ENCODE measurements at places on chromosomes 1 and 21.
A peak's percentile ranks its signal among the peaks of the same experiment; 100 is the strongest.

GRCh38 chr1:230382001-230382491, 44.1 kb downstream of the PGBD5 start:
- peak; percentile 35 for DNase-seq

DNA sequence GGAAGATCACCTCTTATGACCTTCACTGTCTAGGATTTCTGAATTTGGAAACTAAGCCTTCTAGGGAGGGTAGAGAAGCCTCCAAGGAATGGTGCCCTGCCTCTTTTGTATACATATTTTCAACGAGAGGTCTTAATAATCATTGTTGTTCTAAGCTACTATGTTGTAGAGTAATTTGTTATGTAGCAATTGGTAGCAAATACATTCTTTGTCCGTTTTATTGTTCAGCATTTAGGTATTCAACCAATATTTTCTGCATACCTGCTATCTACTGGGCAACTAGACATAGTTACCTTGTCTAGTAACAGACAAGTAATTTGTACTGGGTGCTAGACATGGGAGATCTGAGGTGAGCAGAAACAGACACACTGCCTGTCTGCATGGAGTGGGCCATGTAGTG, 20.8 kb upstream of the NCF2 start:
- DNase-seq, result no peak

- DNase-seq, result no peak
Observed at GRCh38 chr1:231508497-231508896, 20.0 kb upstream of the TSNAX start.

GRCh38 chr1:145995148-145995881, 1.1 kb downstream of the TXNIP start:
- DNase-seq, result no peak

GRCh38 chr1:27122652-27123051, 32.3 kb downstream of the SLC9A1 start:
- peak; percentile 27 for DNase-seq

GRCh38 chr1:41041614-41042270, 20.2 kb upstream of the SLFNL1 start:
- no peak for DNase-seq

DNA sequence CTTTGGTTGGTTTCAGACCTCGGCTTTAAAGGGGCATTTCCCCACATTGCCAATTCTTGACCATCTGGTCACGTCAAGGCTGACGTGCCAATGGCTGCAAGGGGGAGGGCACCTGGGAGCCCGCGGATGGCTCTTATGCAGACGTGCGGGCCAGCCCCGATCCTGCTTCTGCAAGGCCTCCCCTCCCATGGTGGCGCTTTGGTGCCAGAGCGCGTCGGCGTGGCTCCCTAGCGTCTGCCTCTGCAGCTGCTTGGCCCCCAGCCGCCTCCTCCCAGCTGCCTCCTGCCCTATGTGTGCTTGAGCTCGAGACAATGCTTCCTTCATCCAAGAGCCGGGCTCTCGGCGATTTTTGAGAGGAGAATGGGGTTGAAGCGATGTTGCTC, 29.1 kb downstream of the SKI start:
- no peak for DNase-seq

DNA sequence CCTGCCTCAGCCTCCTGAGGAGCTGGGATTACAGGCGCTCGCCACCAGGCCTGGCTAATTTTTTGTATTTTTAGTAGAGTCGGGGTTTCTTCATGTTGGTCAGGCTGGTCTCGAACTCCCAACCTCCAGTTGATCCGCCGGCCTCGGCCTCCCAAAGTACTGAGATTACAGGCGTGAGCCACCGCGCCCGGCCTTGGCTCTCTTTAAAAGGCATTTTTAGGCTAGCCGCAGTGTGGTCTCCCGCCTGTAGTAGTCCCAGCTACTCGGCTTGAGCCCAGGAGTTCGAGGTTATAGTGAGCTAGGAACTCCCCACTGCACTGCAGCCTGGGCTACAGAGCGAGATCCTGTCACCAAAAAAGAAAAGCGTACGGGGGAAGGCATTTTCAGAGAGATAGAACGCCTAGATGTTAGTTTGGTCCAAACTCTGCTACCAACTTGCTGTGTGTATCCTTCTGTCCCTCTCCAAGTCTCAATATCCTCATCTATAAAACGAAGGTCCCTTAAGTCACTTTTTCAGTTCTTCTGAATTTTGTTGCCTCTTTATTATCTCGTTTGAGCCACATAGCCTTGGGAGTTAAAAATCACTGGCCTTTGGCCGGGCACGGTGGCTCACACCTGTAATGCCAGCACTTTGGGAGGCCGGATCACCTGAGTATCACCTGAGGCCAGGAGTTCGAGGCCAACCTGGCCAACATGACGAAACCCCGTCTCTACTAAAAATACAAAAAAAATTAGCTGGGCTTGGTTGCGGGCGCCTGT, 734 bp downstream of the MED18 start:
- DNase-seq, result no peak

DNA sequence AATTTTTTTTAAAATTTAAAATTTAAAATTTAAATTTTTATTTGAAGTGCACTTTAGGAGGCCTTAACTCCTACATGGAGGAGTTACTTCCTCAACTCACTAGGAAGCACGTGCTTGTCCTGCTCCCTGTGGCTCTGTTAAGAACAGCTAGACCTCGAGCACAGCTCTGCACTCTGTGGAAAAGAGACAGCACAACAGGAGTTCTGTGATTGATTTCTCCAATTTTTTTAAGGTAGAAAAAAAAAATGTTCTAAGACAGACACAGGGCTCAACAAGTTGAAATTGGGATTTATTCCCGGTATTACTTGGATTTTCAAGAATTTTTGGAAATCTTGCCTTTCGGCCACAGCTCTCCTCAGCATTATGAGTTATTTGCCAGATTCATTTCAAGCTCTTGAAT, 356.6 kb upstream of the LYPLAL1 start:
- no peak for DNase-seq

GRCh38 chr1:8023287-8023994, 2.7 kb downstream of the ERRFI1 start:
- no peak for DNase-seq

- no peak for DNase-seq
Observed at GRCh38 chr1:234684856-234685255, 74.9 kb upstream of the IRF2BP2 start.

GRCh38 chr1:240492832-240493440, 119.0 kb downstream of the GREM2 start:
- DNase-seq, result no peak

GRCh38 chr1:237206065-237206414, 164.1 kb downstream of the RYR2 start:
- DNase-seq, result no peak

DNA sequence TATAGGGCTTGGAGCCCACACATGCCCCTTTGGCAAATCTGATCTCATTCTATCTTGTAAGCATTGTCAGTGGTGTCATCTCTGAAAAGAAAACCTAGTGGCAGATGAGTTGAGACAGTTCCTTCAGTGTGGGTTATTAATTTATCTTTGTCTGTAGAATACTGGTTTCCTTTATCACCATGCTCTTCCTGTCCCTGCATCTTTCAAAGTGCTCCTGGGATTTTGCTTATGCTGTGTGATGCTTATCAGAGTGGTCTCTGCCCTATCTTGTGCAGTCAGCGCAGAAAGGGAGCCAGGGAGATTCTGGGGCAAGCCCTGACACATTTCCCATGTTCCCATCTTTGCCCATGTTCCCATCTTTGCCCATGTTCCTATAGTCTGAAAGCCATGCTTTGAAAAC, 402.9 kb downstream of the RWDD3 start:
- DNase-seq, result no peak

GRCh38 chr21:27314131-27314530, 347.2 kb upstream of the ADAMTS5 start:
- DNase-seq, result no peak

DNA sequence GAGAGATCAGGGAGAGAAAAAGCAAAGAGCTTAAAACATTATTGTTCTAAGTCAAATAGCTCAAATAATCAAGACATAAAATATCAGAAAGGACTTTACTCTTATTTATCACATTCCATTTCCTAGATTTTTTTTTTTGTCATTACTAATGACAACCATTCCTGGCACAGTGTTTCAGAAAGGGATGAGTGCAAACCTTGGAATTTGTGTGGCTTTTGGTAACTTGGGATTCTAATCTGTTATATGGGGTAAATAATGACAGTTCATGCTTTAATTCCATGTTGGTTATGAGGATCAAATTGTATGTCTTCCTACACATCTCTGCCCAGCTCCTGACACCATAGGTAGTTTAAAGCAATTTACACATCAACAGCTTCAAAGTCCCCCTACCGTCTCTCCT, 358.4 kb upstream of the ADGRL4 start:
- DNase-seq, result no peak

GRCh38 chr1:56170784-56171320, 408.5 kb downstream of the PLPP3 start:
- DNase-seq, result no peak

GRCh38 chr1:102842606-102843005, 265.7 kb downstream of the COL11A1 start:
- no peak for DNase-seq

DNA sequence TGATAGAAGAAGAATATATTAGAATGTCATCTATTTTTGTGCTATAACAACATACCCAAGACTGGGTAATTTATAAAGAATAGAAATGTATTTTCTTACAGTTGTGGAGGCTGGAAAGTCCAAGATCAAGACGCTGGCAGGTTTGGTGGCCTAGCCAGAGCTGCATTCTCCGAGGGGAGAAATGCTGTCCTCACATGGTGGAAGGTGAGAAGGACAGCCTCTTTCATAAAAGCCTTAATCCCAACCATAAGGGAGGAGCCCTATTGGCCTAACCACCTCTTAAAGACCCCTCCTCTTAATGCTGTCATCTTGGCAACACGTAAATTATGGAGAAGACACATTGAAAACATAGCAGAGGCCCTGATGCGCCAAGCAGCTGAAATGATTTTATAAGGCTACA, 60.1 kb upstream of the KAZN start:
- no peak for DNase-seq

DNA sequence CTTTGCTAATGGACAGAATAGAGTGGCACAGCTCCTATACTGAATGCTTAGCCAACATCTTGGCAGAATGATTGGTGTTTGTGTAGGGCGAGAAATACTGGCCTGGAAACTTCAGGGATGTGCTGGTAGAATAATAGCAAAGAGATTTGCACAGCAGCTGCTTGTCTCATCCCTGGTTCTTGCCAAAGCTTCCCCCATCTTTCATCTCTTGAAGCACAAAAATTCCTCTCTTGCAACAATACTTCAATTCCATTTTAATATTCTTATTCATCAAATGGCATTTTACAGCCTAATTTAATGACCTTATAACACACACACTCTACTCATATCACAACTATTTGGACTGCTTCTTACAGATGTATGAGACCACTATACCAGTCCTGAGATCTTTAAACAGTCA, 37.7 kb downstream of the LHX8 start:
- no peak for DNase-seq

DNA sequence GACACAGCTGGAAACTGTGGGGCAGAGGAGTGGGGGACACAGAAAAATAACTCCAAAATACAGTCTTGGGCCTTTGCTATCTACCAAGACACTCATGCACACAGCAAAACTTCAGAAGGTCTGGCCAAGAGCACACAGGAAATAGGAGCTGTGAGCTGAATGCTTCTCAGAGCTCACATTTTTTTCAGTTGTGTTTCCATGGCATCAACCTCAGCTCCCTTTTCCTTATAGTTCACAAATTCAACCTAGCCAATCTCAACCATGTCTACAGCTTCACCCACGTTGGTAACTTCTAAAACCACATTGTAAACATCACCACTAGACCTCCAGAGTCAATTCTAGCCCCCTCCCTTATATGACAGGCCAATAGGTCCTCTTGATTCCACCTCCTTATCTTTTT, 19.6 kb upstream of the SYNJ1 start:
- no peak for DNase-seq

DNA sequence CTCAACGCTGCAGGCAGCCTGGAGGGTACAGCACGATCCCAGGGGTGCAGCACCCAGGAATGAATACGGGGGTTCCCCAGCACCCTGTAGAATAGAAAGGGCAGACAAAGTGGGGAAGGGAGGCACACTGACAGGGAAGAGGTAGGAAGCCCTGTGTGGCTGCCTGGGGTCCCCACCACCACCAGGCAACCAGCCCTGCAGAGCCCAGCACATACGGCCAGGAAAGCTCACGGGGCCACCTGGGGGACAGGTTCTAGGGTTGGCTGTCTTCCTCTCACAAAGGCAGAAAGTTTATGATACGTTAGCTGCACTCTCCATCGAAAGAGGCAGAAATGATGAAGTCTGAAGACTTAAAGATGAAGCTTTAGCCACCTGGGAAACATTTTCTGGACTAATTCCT, 52.5 kb downstream of the ARHGEF16 start:
- no peak for DNase-seq

DNA sequence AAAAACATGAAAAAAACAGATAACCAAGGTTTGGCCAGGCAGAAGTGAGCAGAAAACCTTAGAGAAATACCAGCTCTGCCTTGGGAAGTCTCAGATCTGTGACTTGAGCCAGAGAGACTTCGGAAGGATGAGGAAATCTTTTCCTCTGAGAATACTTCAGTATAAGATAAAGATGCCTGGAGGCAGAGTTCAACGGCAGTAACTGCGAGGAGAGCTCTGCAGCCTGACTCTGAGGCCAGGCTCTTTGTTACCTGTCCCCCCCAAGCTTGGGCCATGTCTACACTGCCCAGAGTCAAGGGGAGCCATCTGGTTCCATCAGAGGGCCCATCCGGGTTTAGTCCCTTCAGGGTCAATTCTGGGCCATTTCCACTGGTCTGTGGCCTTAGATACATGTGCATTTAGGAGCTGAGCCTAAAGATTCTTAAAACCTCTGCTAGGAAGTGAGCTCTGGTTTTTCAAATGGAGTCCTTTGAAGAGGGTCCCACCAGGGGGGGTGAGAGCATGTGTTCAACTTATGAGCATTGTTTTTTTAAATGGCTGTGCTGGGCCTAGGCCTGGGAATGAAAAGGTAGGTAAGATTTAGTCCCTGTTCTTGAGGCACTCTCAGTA, 8.7 kb downstream of the KIRREL1 start:
- DNase-seq, result no peak

DNA sequence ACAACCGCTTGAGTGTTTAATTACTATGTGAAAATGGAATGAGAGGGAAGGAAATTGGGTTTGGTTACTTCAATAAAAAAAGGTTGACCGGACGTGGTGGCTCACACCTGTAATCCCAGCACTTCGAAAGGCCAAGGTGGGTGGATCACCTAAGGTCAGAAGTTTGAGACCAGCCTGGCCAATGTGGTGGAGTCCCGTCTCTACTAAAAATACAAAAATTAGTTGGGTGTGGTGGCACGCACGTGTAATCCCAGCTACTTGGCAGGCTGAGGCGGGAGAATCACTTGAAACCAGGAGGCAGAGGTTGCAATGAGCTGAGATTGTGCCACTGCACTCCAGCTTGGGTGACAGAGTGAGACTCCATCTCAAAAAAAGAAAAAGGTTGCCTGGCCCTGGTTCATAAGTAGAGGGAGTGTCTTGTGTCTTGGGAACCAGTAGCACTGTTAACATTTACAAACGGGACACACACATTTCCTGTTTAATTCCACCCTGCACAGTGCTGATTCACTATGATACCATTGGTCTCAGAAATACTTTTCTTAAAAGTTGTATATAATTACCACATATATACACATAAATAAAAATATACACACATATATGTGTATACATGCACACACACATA, 27.6 kb upstream of the CLDN14 start:
- no peak for DNase-seq

- no peak for DNase-seq
Observed at GRCh38 chr1:53306168-53306567, 21.7 kb downstream of the LRP8 start.

GRCh38 chr1:92464588-92465255, 22.0 kb downstream of the GFI1 start:
- no peak for DNase-seq

- no peak for DNase-seq
Observed at GRCh38 chr1:105088166-105088565, 1338.5 kb downstream of the AMY1C start.
